ENCODE measurements at places on chromosomes 6 and 20.

- DNase-seq: no peak
These were observed 46.2 kb downstream of the ADNP start for GRCh38 chr20:50885068-50885467.

DNA sequence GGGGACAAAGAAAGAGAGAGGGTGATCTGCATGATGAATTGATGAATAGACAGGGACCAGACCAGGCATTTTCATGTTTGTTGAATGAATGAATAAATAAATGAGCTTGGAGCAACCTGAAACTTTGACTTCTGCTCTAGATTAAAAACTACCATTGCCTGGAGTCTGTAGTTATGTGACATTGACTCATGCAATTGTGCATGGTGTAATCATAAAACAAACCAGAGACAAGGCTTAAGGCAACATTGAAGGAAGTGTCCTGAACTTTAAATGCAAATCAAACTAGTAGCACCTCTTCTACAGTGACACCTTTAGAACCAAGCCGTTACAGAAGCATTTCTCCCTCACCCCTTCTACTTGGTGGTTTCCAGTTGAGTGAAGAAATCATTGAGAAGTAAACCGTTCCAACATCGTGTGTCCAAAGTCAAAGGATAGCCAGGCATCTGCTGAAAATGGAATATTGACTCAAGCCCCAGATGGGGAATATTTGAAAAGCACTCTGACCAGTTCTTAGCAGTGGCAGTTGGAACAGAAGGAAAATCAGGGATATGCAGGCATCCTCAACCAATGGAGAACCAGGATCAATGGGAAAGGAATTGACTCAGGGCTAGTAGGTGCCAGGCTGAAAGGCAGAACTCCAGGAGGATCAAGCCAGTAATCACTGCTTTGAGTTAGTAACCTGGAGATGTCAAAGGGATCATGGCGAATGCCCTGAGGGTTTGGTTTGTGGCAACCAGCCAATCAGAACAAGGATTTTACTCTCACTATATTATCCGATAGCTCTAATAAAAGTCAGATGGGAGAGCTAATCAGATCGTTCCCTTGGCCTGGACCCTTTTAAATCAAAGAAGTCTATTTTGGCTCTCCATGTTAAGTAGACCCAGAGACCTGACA lies 171.2 kb upstream of the TSHZ2 start:
- no peak for DNase-seq

- DNase-seq: no peak
These were observed 559 bp downstream of the APMAP start for GRCh38 chr20:24991897-24992486.

DNA sequence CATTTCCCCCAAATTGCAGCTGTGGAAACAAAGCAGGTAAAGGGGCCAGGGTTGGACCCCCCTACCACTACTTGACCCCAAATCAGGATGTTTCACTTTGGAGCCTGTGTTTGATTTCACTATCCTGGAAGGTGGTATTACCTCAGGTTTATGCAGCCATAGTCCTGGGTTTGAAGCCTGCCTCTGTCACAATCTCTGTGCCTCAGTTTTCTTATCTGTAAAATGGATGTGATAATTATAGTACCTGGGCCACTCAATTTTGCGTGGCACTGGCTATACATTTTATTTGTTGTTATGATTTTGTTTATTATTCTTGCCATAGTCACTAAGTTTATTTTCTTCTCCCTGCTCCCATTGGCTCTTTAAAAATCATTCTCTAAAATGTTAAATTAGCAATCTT lies 26.7 kb downstream of the JARID2 start:
- no peak for DNase-seq

GRCh38 chr6:141437685-141438084 lies 695.0 kb upstream of the GJE1 start:
- no peak for DNase-seq

- no peak for DNase-seq
These were observed 7.2 kb downstream of the SOBP start for GRCh38 chr6:107496892-107497684.

DNA sequence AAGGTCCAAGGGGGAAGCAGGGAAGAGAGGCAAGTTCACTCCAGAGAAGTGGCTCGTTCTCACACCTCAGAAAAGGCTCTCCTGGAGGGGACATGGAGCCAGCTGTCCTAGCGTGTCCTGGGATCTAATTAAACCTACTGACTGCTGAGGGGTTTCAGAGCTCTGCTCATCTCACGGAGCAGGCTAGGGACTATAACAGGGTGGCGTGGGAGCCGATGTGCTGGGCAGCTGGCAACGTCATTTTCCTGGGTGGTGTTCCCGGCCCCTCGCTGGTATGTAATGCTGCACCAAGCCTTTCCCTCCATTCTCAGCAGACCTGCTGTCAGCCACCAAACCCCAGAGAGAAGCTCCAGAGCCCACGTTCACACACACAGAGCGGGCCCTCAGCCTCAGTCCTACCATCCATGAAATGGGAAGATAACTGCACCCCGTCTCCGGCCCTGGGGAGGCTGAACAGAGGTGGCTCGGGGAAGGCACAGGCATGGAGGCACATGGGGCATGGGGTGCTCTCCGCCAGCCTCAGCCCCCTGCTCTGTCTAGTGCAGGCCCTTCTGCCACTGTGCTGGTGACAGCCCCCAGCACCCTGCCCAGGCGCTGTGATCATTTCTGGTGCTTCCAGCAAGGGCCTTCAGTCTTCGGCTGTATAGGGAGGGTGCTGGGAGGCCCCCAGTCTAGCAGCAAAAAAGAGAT lies 1.9 kb downstream of the CST7 start:
- no peak for DNase-seq

GRCh38 chr6:18795726-18796125 lies 408.6 kb downstream of the RNF144B start:
- no peak for DNase-seq

DNA sequence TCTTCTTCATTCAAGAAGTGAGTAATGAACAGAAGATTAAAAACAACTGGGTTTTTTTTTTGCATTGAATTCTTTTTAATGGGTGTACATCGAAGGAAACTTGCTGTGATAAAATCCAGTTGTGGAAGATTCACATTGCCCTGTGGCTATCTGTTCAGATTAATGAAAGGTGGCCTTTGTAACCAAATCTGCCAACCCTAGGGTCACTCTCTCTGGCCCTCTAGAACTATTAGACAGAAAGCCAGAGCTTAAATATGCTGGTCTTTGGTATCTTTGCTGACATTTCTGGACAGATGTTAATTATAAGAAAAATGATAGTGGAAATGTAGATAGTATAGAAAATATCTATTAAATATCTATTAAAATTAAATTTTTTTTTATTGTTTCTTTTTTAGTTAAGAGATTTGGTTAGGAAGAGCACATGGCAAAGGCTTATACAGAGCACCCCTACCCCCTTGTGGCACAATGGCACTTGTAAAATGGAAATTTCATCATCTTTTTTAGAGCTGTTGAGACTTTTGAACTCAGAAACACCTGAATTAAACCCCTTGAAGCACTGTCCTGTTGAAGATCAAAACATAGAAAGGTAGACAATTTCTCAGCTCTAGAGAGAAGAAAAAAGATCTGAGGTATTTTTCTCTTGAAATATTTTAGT lies 572.5 kb downstream of the PKHD1 start:
- no peak for DNase-seq

GRCh38 chr6:37456816-37457560 lies 24.0 kb downstream of the CMTR1 start:
- DNase-seq: no peak

DNA sequence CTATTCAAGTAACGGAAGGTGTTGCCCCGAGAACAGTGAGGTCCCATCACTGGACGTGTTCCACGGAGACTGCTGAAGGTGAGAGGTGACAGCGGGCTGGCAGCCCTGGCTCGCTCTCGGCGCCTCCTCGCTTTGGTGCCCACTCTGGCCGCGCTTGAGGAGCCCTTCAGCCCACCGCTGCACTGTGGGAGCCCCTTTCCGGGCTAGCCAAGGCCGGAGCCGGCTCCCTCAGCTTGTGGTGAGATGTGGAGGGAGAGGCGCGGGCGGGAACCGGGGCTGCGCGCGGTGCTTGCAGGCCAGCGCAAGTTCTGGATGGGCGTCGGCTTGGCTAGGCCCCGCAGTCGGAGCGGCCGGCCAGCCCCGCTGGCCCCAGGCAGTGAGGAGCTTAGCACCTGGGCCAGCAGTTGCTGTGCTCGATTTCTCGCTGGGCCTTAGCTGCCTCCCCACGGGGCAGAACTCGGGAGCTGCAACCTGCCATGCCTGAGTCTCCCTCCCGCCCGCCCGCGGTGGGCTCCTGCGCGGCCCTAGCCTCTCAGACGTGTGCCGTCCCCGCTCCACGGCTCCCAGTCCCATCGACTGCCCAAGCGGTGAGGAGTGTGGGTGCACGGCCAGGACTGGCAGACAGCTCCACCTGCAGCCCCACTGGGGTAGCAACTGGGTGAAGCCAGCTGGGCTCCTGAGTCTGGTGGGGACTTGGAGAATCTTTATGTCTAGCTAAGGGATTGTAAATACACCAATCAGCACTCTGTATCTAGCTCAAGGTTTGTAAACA lies 77.6 kb downstream of the RNF182 start:
- DNase-seq: no peak

- no peak for DNase-seq
These were observed 124.2 kb downstream of the KLHL32 start for GRCh38 chr6:97048771-97049170.

DNA sequence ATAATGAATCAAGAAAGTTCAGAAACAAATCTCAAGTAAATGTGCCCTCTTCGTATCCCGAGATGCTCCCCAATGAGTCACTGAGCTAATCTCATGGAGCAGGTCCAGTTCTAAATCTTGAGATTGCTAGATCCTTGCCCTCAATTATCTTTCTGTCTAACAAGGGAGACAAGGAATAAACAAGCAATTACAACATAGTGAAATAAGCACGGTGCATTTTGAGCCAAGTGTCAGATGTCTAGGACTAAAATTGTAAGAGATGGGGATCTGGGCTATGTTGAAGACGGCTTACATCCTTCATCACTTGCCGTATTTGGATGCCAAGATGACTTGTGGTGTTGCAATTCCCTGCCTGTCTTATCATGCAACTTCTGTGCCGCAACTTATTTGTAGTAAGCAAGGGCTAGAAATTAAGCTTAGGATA lies 56.5 kb upstream of the ADGRF1 start:
- DNase-seq: no peak

GRCh38 chr6:25623879-25624278 lies 28.1 kb upstream of the SCGN start:
- no peak for DNase-seq

DNA sequence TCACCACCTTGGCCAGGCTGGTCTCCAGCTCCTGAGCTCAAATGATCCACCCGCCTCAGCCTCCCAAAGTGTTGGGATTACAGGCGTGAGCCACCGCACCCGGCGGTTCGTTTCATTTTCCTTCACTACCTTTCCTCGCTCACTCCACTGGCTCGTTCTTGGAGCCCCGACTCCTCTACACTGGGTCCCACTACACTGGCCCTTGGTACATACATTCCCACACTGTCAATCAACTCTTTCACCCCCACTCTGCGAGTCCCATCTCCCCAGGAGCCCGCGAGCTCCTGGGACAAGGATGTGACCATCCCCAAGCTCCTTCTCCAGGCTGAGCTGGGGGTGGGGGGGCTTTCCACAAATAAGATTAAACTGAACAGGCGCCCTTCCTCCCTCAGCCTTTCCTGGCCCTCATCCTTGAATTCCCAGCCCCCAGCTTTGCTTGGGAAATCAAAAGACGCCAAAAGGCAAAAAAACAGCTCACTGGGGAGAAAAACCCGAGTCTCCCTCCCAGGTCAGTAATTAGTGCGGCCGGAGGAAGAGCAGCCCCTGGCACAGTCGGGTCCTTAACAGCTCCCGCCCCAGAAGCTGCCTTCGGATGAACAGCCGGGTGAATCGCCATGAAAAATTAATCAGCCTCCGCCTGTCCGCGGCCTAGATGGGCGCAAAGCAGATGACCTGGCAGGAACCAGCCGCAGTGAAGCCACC lies 42.8 kb upstream of the LY86 start:
- DNase-seq: no peak

DNA sequence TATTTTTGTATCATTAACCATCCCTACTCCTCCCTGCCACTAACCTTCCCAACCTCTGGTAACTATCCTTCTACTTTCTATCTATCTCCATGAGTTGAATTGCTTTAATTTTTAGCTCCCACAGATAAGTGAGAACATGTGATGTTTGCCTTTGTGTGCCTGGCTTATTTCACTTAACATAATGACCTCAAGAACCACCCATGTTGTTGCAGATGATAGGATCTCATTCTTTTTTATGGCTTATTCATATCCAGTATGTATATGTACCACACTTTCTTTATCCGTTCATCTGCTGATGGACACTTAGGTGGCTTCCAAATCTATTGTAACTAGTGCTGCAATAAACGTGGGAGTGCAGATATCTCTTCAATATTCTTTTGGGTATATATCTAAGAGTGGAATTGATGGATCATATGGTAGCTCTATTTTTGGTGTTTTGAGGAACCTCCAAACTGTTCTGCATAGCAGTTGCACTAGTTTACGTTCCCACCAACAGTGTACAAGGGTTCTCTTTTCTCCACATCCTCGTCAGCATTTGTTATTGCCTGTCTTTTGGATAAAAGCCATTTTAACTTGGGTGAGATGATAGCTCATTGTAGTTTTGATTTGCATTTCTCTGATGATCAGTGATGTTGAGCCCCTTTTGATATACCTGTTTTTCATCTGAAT lies 201.4 kb downstream of the ARHGAP18 start:
- no peak for DNase-seq

GRCh38 chr6:162602759-162603158 lies 124.8 kb downstream of the PRKN start:
- DNase-seq: no peak

- no peak for DNase-seq
These were observed 37.8 kb downstream of the ZC2HC1B start for GRCh38 chr6:143901885-143902750.

GRCh38 chr6:551829-552350 lies 105.0 kb downstream of the HUS1B start:
- DNase-seq: no peak

- DNase-seq: no peak
These were observed 63.8 kb upstream of the EIF2S2 start for GRCh38 chr20:34175879-34176278.

DNA sequence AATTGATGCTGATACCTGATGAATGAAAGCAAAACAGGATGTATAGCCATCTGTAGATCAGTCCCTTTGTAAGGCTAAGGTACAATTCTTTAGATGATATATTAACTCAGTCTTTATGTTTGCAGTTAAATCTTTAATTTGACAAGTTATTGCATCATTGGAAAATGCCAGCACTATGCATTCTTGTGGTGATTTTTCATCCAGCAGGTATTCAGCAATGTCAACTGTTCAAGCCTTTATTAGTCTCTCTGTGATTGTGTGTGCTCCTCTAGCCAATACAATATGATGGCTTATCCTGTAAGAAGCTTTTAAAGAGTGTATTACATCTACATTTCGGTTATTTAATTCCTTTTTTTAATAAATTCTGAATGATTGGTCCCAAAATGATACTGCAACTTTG lies 34.3 kb downstream of the HLA-DMB start:
- no peak for DNase-seq

- no peak for DNase-seq
These were observed 107.7 kb upstream of the BTN3A2 start for GRCh38 chr6:26257272-26257671.
